ENCODE measurements at places on chromosomes 3 and 15. TPM values are rescaled to one million over a fixed set of nuclear protein-coding genes. Genes with fewer than 3 reads are reported as not detected.
A peak's percentile ranks its signal among the peaks of the same experiment; 100 is the strongest.

GRCh38 chr3:157148196-157148889, 11.6 kb downstream of the CCNL1 start:
- H3K4me1 ChIP-seq, result no peaks in the 10 kb centered on the region
- H3K36me3 ChIP-seq, result peaks cover 24% of the 10 kb centered on the region
- no peak for DNase-seq
- no peaks in the 10 kb centered on the region for H3K27me3 ChIP-seq

- no peaks in the 10 kb centered on the region for H3K27me3 ChIP-seq
- no peaks in the 10 kb centered on the region for H3K4me1 ChIP-seq
- H3K27ac ChIP-seq, result no peak overlapping the region
- DNase-seq, result no peak
Measured at GRCh38 chr3:113006359-113007056, 15.7 kb downstream of the GTPBP8 start.

- H3K27me3 ChIP-seq, result no peaks in the 10 kb centered on the region
- H3K4me3 ChIP-seq, result no peak overlapping the region
- H3K36me3 ChIP-seq, result no peaks in the 10 kb centered on the region
- H3K27ac ChIP-seq, result no peak overlapping the region
- no peaks in the 10 kb centered on the region for H3K4me1 ChIP-seq
Measured at GRCh38 chr3:33001889-33002288, 50.4 kb downstream of the CCR4 start.

GRCh38 chr15:41917767-41918430, 24.0 kb upstream of the SPTBN5 start:
- H3K27ac ChIP-seq, result no peak overlapping the region
- DNase-seq, result no peak
- no peaks in the 10 kb centered on the region for H3K27me3 ChIP-seq
- no peak overlapping the region for H3K4me3 ChIP-seq
- peaks cover 28% of the 10 kb centered on the region for H3K4me1 ChIP-seq

DNA sequence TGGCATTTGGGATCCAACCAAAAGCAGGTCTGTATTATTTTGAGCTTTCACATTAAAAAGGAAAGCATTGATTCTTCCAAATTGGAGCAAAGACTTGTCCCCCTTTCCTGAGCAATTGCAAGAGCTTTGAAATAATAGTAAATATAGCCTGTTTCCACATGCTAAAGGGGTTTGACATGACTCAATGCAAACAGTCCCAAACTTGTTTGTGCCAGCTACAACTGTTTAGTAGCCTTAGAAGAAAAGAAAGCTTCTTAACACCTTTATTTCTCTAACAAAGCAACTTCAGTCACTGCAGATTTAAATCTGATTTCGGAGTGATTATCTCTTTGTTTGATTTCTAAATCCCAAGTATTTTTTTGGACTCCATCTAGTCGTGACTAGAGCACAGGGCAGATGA, 180.2 kb downstream of the SEMA6D start:
- H3K27ac ChIP-seq, result no peak overlapping the region
- H3K4me1 ChIP-seq, result no peaks in the 10 kb centered on the region
- no peak for DNase-seq
- H3K27me3 ChIP-seq, result no peaks in the 10 kb centered on the region
- no peaks in the 10 kb centered on the region for H3K36me3 ChIP-seq

DNA sequence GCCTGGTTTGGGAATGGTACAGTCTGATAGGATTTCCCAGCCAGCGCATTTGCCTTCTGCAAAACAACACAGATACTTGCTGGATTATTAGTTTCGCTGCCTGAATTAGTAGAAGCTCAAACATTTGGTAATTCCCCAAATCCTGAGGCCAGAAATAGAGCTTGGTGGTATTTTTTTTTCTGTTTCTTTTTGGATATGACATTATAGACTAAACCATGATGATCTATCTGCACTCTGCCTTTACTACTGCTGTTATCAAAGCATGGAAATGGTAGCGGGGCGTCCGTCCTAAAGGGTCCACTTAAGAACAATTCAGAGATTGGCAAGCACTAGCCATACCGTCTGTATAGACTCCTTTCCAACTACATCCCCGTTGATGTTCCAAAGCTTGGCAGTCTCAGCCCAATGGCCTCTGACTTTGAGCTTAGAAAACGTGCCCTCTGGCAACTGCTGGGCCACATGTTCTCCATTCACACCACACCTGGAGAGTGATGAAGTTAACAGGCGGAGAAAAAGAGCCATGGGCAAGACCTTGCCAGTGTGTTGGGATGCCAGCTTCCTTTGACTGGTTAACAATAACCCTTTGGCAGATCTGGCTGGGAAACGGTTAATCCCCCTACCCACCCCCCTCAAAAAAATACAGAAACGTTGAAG, 241.0 kb upstream of the NR2F2 start:
- no peak for DNase-seq
- H3K36me3 ChIP-seq, result no peaks in the 10 kb centered on the region
- no peaks in the 10 kb centered on the region for H3K4me1 ChIP-seq
- H3K27me3 ChIP-seq, result no peaks in the 10 kb centered on the region
- H3K4me3 ChIP-seq, result no peak overlapping the region
- no peak overlapping the region for H3K27ac ChIP-seq

GRCh38 chr15:81481346-81481745, 107.3 kb upstream of the TMC3 start:
- H3K36me3 ChIP-seq, result no peaks in the 10 kb centered on the region
- H3K4me1 ChIP-seq, result no peaks in the 10 kb centered on the region
- no peak for DNase-seq
- H3K27ac ChIP-seq, result no peak overlapping the region

GRCh38 chr3:102390171-102390864, 44.5 kb upstream of the ZPLD1 start:
- no peak for DNase-seq
- no peaks in the 10 kb centered on the region for H3K4me1 ChIP-seq
- no peak overlapping the region for H3K27ac ChIP-seq
- H3K36me3 ChIP-seq, result no peaks in the 10 kb centered on the region
- no peak overlapping the region for H3K4me3 ChIP-seq

GRCh38 chr15:47764666-47765065, 47.4 kb downstream of the SEMA6D start:
- H3K36me3 ChIP-seq, result peaks cover 40% of the 10 kb centered on the region
- H3K4me3 ChIP-seq, result no peak overlapping the region
- no peak overlapping the region for H3K27ac ChIP-seq
- no peak for DNase-seq
- no peaks in the 10 kb centered on the region for H3K27me3 ChIP-seq

GRCh38 chr3:156181509-156181908, 61.1 kb downstream of the KCNAB1 start:
- DNase-seq, result no peak
- H3K4me3 ChIP-seq, result no peak overlapping the region
- H3K27me3 ChIP-seq, result no peaks in the 10 kb centered on the region
- H3K36me3 ChIP-seq, result no peaks in the 10 kb centered on the region

GRCh38 chr15:50162969-50163718, 18.9 kb upstream of the SLC27A2 start:
- no peaks in the 10 kb centered on the region for H3K27me3 ChIP-seq
- no peak overlapping the region for H3K4me3 ChIP-seq
- H3K4me1 ChIP-seq, result no peaks in the 10 kb centered on the region
- H3K36me3 ChIP-seq, result no peaks in the 10 kb centered on the region
- no peak for DNase-seq

DNA sequence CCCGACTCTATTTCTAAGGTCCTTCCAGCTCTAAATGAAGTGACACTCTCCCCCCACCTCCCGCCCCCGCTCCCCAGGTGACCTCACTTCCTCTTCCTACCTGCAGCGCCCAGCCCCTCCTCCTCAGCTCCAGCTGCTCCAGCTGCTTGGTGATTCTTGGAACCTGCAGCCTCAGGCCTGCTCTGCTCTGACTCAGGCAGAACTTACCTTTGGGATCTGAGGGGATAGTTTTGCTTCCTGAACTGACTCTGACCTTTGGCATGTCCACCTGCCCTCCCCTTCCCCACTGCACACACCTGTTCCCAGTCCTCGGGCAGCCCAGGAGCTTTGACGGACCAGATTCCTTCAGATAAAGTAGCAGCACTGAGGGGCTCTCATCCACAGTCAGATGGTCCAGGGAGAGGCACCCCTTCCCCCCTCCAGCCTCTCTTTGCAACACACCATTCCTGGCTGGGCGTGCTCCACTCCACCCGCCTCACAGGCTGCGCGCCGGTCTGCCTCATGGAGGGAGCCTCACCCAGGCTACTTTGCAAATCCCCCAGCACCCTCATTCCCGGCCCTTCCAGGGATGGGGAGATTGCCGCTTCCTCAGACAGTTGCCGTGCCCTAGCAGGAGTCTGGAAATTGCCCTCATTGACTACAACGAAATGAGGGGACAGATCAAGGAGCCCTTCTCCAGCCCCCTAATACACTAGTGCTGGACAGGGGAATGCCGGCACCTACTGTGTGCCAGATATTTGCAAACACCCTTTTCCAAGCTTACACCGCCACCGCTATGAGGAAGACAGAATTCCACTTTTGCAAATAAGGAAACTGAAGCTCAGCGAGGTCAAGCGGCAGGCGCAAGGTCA, 692 bp upstream of the C15orf39 start:
- H3K4me1 ChIP-seq, result no peaks in the 10 kb centered on the region
- H3K27me3 ChIP-seq, result no peaks in the 10 kb centered on the region
- no peaks in the 10 kb centered on the region for H3K36me3 ChIP-seq
- peak overlapping the region; percentile 77 for H3K4me3 ChIP-seq

DNA sequence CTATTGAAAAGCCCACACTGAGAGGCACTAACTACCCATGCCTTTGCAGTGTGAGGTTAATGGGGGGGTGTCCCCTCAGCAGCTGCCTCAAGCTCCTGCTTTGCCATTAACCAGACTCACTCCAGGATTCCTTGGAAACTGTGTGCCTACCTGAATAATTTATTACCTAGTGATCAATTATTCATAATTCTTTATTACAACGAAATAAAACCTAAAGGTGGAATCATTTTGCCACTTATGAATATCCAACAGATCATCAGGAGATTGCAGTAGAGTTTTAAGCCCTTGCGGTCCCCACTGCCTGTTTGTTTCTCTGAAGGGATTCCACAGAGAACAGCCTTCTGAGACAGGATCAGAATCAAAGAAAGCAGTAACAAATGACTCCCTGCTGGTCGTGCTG, 23.3 kb downstream of the NEK11 start:
- H3K4me1 ChIP-seq, result no peaks in the 10 kb centered on the region
- no peaks in the 10 kb centered on the region for H3K27me3 ChIP-seq
- H3K36me3 ChIP-seq, result no peaks in the 10 kb centered on the region
- H3K27ac ChIP-seq, result no peak overlapping the region
- no peak for DNase-seq

DNA sequence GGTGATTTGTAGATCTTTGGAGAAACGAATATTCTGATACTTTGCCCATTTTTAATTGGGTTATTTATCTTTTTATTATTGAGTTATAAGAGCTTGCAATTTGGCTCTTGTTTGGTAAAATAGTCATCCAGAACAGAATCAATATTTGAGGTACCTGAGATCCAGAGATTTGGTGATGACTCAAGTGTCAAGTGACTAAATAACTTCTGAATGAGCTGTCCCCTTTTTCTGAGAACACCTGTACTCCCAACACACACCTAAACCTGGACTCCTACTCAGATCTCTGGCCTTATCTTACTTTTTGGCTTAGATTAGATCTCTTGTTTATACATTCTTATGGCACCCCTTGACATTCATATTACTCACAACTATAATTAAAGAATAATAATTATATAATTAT, 3.1 kb upstream of the TRA2B start:
- H3K4me3 ChIP-seq, result no peak overlapping the region
- H3K27ac ChIP-seq, result no peak overlapping the region
- DNase-seq, result no peak
- no peaks in the 10 kb centered on the region for H3K36me3 ChIP-seq
- H3K27me3 ChIP-seq, result no peaks in the 10 kb centered on the region
- no peaks in the 10 kb centered on the region for H3K4me1 ChIP-seq

- peaks cover 8% of the 10 kb centered on the region for H3K36me3 ChIP-seq
- no peak for DNase-seq
- no peaks in the 10 kb centered on the region for H3K27me3 ChIP-seq
- H3K4me3 ChIP-seq, result no peak overlapping the region
Measured at GRCh38 chr3:47885168-47885567, 82.2 kb downstream of the DHX30 start.

DNA sequence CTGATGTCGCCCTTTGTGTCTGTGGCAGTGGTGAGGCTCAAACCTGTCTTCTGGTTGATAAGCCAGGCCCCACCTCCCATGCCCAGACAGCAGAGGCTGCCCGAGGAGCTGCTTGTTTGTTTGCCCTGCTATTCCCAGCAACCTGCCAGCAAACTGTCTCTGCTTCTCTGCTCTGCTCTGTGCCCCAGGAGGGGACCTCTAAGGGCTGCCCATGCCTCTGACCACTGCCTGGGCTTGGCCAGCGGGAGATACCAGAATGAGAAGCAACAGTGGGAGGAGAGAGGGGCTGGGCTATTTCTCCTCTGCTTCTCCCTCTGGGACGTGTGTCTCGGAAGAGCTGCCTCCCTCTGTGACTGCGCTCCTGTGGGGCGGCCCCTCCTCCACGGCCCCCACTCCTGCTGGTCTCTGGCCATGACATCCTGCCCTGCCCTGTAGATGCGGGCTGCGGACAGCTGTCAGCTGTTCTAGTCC, 213.1 kb downstream of the RPLP1 start:
- H3K27me3 ChIP-seq, result peaks cover 2% of the 10 kb centered on the region
- DNase-seq, result peak; percentile 52
- H3K4me3 ChIP-seq, result no peak overlapping the region
- no peaks in the 10 kb centered on the region for H3K36me3 ChIP-seq
- no peaks in the 10 kb centered on the region for H3K4me1 ChIP-seq
- H3K27ac ChIP-seq, result no peak overlapping the region

GRCh38 chr3:125072749-125073389, 17.1 kb upstream of the HEG1 start:
- DNase-seq, result no peak
- H3K36me3 ChIP-seq, result no peaks in the 10 kb centered on the region
- no peak overlapping the region for H3K4me3 ChIP-seq
- no peaks in the 10 kb centered on the region for H3K27me3 ChIP-seq
- H3K4me1 ChIP-seq, result no peaks in the 10 kb centered on the region

DNA sequence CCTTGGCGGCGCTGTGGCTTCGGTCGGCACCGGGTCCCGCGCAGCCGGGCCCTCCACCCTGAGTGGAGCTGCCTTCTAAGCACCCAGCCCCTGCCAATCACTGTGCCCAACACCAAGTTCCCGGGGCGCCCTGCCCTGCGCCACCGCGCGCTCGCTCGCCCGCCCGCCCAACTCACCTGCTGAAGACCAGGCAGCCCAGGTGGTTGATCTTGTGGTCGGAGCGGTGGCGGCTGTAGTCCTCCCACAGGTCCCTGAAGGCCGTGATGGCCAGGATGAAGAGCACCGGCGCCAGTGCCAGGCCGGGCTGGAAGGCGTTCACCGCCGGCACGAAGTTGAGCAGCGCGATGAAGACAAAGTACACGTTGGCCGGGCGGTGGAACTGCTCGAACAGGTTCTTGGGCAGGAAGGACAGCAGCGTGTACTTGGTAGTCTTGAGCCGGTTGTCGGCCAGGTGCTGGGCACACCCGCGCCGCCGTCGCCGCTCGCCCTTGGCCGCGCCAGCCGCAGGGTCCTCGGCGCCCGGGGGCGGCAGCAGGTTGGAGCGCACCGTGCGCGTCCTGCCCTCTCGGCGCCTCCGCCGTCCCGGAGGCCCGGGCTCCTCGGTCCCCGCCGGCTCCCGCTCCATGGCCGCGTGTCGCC, 536 bp downstream of the ATP10A start:
- no peaks in the 10 kb centered on the region for H3K36me3 ChIP-seq
- H3K27me3 ChIP-seq, result peaks cover 2% of the 10 kb centered on the region
- no peaks in the 10 kb centered on the region for H3K4me1 ChIP-seq
- no peak for DNase-seq

GRCh38 chr15:93020976-93021772, 67.8 kb downstream of the RGMA start:
- H3K27ac ChIP-seq, result no peak overlapping the region
- no peak for DNase-seq
- H3K36me3 ChIP-seq, result peaks cover 26% of the 10 kb centered on the region
- no peaks in the 10 kb centered on the region for H3K4me1 ChIP-seq
- no peaks in the 10 kb centered on the region for H3K27me3 ChIP-seq

ITGB5 gene
- total RNA-seq, result 115 TPM

CNTN3 gene
- total RNA-seq, result 3.8 TPM

CD200 gene
- 16.8 TPM for total RNA-seq

BTLA gene
- 3.2 TPM for total RNA-seq

FBN1 gene
- 30.8 TPM for total RNA-seq

LSAMP gene
- total RNA-seq, result 3.5 TPM

GCHFR gene
- total RNA-seq, result 15.4 TPM
